ENCODE measurements at places on chromosomes 7 and 10.

DNA sequence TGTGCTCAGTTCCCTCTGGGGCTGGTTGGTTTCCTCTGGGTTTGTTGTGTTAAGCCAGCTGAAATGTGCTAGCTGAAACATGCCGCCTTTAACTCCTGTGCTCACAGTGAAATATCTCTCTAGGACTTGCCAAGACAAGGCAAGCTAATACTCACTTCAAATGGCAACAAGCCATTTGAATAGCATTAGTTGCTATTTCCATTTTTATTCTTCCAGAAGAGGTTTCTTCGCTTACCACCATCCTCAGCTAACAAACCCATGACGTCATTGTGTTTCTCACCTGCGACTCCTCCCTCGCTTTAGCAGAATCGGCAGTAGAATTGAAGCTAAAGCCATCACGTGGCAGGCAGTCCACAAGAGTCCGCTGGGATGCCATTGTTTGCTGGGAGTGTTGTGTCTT lies 61.3 kb downstream of the ZNF22 start:
- no peak for DNase-seq

GRCh38 chr10:120999868-121000267 lies 148.7 kb downstream of the WDR11 start:
- no peak for DNase-seq

GRCh38 chr7:65269150-65269856 lies 104.4 kb upstream of the ZNF92 start:
- DNase-seq: peak; percentile 15

GRCh38 chr10:11057994-11058393 lies 40.3 kb downstream of the CELF2 start:
- no peak for DNase-seq

DNA sequence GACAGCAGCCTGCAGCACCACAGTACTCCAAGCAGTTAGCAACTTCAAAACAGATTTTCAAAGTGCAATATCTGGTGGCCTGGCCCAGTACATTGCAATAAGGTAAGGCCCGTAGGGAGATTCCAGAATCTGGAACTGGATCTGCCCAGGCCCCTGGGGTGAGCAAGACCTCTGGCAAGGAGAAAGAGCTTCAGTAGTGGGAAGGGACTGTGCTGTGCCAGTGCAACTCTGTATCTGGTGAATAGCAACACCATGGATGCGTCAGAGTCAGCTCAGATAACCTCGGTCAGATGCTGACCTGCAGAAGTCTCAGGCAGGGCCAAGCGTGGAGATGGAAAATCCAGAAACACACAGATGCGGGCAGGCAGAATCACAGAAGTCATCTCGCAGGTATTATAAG lies 30.3 kb downstream of the ELMO1 start:
- no peak for DNase-seq

GRCh38 chr10:72083790-72084459 lies 4.4 kb downstream of the SPOCK2 start:
- peak; percentile 42 for DNase-seq

DNA sequence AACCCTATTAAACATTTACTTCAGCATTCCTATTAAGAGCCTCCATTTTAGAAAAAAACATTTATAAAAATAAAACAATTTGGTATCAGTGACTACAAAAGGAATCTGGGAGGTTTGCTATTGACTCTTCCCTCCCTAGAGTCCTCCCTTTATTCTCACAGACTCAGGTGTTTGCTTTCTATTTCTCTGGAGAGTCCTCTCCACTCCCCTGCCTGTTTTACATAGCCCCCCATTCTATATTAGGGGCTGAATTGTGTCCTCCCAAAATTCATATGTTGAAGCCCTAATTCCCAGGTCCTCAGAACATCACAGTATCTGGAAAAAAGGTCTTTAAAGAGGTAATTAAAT lies 69.8 kb downstream of the COA1 start:
- no peak for DNase-seq

DNA sequence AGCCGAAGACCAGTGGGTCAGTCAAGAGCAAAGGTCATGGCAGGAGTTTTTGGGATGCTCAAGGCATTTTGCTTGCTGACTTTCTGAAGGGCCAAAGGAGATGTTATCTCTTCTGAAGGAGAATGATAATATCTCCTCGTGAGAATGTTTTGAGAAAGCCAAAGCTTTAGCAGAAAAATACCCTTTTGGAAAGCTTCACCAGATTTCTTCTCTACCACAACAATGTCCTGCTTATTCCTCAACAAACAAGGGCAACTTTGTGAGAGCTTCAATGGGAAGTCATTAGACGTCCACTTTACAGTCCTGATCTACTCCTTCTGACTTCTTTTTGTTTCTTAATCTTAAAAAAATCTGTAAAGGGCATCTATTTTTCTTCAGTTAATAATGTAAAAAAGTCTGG lies 132.8 kb upstream of the DNAJB12 start:
- DNase-seq: no peak

DNA sequence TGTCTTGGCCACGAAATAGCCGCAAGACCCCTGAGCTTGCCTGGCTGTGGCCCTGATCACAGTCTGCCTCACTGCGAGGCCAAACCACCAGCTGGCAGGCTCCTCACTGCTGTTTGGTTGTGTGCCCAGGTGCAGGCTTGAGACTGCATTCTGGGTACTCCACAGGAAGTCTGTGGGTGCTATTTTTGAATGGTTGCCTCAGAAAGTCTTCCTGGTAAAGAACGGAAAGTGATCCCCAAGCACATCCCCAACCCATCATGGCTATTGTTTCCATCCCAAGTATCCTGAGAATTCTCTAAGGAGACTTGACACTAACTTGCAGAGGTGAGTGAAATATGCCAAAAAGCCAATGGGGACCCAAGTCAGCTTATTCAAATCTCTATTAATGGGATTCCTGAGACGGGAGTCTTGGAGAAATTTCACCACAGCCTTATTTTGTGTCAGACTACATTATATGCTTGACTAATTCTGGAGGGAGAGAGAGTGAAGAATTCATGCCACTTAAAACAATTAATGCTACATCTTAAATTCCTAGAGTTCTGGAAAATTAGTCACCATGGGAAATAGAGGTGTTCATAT lies 170.9 kb downstream of the RAMP3 start:
- DNase-seq: no peak

DNA sequence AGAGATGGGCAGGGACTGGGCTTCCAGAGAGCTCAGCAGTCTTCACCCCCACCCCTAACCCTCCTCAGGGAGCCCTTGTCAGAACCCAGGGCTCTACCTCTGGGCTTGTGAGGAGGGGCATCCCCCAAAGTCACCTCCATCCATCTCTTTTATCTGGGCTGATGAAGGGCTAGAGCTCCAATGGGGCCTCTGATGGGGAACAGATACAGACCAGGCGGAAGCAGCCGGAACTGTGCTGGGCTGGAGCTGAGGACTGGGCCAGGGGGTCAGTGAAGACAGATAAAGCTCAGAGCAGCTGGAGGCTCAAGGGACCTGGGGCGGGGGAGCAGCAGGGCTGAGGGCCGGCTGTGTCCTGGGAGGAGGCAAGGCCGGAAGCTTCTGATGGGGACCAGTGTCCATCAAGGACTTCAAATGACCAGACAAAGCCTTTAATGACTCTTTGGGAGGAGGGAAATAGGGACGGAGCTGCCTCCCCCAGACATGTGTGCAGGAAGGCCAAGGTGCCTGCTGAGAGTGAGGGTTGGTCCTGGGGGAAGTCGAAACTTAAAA lies 10.2 kb downstream of the KAZALD1 start:
- no peak for DNase-seq

DNA sequence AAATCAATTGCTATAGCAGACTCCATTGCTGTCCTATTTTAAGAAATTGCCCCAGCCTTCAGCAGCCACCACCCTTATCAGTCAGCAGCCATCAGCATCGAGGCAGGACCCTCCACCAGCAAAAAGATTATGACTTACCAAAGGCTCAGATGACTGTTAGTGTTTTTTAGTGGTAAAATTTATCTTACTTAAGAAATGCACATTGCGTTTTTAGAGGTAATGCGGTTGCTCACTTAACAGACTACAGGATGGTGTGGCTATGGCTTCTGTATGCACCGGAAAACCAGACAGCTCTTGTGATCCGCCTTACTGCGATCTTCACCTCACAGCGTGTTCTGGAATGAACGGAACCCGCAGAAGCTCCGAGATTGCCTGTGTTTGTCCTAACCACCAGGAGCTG lies 58.1 kb downstream of the WDR37 start:
- no peak for DNase-seq

DNA sequence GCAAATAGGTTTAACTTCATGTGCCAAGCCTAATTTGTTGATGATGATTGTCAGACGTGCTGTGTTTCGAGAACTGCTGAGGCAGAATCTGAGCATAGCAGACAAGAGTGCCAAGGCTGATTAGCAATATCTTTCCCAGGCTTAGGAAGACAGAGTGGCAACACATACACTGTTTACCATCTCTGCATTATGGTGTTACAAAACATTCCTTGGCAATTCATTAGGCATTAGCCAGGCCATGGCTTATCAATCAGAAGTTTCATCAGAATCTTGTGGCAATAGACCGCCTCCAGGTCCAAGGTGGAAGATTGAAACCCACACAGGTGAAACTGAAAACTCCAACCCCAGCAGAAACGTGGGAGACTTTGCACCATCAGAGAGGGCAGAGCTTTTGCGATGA lies 148.5 kb downstream of the AOAH start:
- no peak for DNase-seq

DNA sequence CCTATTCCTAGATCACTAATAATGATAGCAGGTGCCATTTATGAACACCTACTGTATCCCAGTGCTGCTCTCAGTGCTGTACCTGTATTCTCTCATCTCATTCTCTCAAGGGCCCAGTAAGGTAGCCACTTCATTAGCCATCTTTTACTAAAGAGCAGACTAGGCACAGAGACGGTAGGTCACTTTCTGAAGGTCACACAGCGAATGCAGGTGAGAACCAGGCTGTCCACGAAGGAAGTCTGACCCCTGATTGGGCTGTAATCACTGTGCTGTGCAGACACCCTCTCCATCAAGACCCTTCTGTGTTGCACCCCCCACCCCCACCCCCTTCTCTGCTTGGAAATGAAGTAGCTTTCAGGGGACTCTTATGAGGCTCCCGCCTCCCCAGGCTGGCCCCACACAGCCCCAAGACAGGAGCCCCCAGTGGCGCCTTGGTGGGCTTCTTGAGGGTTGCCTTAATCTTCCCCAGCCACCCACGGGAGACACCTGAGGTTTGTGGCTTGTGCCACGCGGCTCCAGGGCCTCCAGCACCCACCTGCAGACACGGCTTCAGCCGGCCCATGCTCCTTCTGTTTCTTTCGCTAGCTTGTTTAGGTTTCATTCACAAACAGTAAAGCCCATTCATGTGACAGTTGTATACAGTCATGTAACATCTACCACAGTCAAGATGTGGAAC lies 81.7 kb upstream of the FAM20C start:
- no peak for DNase-seq

GRCh38 chr7:132406039-132406438 lies 170.2 kb downstream of the PLXNA4 start:
- DNase-seq: no peak

DNA sequence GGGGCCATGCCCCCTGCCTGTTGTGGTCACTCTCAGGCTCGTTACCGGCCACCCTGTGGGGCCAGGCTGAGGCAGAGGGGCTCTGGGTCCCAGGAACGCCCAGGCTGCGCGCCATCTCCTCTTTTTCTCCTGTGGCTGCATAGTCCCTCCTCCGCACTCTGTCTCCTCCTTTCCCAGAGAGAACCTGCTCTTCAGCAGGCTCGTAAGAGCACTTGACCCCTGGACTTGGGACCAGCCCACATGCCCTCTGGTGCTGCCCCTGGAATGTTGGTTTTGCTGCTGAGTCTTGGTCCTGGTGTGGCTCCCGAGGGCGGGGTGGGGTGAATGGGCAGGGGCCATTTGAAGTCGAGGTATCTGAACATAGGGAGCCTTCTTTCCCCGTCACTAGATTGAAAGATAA lies 6.6 kb upstream of the BHLHA15 start:
- no peak for DNase-seq

DNA sequence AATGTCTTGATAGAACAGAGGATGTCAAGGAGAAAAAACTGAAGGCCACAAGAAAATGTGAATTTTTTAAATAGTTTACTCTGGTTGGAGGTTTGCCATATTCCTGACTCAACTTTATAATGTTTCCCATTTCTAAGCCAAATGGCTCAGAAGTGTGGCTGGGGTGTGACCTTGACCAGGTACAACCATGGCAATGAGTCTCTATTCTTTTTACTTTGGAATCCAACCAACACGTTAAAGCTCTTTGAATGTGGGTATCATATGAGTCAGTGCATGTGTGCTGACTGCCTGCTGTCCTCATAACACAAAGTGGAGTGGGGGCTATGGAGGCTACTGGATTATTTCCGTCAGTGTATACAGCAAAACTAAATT lies 33.5 kb upstream of the DLD start:
- no peak for DNase-seq

DNA sequence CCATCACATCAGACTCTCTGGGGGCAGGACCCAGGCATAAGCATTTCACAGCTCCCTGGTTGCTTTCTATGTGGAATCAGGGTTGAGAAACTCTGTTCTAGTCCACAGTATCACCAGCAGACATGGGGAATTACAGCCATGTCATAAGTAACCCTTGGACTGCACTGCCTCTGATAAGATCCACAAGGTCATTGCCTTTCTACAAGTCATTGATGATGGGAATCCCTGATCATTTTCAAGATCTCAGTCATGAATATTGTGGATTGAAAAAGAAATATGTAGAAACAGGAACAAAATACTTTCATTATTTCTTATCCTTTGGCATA lies 304.1 kb downstream of the KLF6 start:
- DNase-seq: no peak

- DNase-seq: no peak
These were observed 5.2 kb downstream of the TAX1BP1 start for GRCh38 chr7:27745064-27745583.

GRCh38 chr7:144063710-144064109 lies 5.9 kb upstream of the OR2A25 start:
- no peak for DNase-seq

- no peak for DNase-seq
These were observed 163.7 kb downstream of the MACC1 start for GRCh38 chr7:20053334-20054104.

GRCh38 chr10:86389441-86390193 lies 23.0 kb upstream of the GRID1 start:
- peak; percentile 27 for DNase-seq

DNA sequence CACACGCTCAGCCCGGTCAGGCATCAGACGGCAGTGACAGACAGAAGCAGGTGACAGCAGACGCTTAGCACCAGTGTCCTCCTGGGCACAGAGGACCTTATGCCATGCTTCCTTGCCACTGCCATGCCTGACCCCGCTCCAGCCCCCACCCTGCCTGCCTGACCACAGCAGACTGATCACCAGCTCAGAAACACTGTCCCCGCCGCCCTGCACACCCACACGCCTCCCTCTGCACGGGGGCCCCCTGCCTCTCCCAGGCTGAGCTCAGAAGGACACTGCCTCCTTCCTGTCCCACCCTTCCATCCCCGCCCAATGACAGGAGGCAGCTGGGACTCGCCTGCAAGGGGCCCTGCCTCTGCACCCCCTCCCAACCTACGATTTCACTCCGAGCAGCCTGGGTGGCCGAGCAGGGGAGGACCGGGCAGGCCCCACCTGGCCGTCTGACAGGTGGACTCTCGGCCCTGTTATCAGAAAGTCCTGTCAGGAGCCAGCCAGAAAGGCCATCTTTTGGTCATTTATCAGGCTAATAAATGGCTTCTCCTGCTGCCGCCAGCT lies 183.4 kb downstream of the ELFN1 start:
- DNase-seq: no peak

- no peak for DNase-seq
These were observed 12.1 kb upstream of the ATAD1 start for GRCh38 chr10:87829986-87830729.

All from CD8-positive, alpha-beta T cell (primary cell).